ENCODE measurements at places on chromosomes 3 and 15.

GRCh38 chr3:157672061-157672460, 168.8 kb upstream of the VEPH1 start:
- DNase-seq, result no peak

DNA sequence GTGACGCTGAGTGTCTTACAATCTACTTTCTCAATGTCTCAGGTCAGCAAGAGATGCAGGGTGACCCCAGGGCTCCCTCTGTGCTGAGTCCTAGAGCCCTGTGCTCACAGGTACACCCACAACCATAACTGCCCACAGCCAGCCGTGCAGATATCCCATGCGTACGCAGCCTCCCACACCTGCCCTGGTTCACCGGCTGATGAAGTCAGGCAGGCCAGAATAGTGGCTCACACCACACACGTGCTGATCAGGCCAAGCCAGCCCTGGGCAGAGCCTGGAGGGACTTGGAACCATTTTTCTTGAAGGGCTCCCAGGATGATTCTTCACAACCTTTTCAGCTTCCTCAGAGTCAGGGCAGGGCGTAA, 63.6 kb upstream of the RPL32 start:
- no peak for DNase-seq

GRCh38 chr3:78765671-78766485, 1001.9 kb downstream of the ROBO1 start:
- DNase-seq, result no peak

DNA sequence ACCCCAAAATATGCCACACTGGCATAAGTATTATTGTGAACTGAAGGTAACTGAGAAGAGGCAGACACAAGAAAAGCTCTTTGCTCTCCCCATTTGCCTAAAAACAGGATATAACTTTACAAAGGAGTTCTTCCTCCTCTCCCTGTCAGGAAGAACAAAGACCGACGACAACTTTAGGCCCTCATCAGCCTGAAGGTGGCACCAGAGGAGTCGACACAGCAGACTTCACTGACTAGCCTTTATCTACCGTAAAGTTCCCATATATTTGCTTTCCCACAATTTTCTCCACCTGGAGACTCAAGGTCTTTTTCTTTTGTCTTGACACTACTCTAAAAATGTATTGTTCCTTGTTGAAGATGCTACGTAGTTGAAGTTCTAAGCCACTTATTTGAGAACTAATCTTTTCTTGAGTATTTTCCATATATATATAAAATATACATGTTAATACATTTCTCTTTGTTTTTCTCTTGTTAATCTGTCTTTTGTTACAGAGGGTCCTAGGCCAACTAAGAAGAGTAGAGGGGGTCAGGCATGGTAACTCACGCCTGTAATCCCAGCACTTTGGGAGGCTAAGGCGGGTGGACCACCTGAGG, 16.2 kb upstream of the XIRP1 start:
- DNase-seq, result no peak

DNA sequence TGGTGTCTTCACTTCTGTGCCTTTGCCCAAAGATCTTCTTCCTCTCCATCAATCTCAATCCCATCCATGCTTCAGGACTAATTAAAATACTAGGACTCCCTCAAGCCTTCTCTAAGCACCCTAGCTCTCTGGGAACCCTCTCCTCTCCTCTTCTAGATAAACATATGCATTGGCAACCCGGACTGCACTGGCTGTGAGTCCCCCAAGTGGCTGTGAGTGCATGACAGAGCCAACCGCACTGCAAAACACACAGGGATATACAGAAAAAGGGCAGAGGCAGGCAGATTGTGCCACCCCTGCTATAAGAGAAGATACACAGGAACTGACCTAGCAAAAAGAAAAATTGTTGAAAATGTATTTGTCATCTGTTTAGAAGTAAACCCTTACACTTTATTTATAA, 457.1 kb downstream of the MFSD1 start:
- no peak for DNase-seq

GRCh38 chr3:16728770-16729745, 123.8 kb upstream of the DAZL start:
- DNase-seq, result no peak

DNA sequence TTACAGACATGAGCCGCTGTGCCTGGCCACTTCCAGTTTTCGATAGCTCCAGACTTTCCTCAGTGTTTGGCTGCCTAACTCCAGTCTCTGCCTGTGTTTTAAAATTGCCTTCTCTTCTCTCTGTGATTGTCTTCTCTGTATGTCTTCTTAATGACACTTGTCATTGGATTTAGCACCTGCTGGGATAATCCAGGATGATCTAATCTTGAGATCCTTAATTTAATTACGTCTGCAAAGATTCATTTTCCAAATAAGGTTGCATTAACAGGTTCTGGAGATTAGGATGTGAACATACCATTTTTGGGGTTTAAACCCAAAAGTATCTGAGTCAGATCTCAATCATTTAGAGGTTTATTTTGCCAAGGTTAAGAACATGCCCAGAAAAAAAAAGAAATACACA, 222.2 kb upstream of the PDZRN3 start:
- no peak for DNase-seq
